Upper lobe of right lung (tissue), 1 donor: ENCODE measurements at places on chromosomes 12 and 14. TPM values are rescaled to one million over a fixed set of nuclear protein-coding genes. Genes with fewer than 3 reads are reported as not detected.

OAS3 gene
- total RNA-seq = 47.4 TPM

GRCh38 chr12:15861404-15861803 is 20.8 kb upstream of the STRAP start:
- no peak for DNase-seq

PPP1R36 gene
- 0.46 TPM for total RNA-seq

- DNase-seq = no peak
Observed at GRCh38 chr14:51547260-51547659, 104.5 kb upstream of the FRMD6 start.

PMCH gene
- total RNA-seq = not detected

ALG10B gene
- total RNA-seq = 9.6 TPM

DNA sequence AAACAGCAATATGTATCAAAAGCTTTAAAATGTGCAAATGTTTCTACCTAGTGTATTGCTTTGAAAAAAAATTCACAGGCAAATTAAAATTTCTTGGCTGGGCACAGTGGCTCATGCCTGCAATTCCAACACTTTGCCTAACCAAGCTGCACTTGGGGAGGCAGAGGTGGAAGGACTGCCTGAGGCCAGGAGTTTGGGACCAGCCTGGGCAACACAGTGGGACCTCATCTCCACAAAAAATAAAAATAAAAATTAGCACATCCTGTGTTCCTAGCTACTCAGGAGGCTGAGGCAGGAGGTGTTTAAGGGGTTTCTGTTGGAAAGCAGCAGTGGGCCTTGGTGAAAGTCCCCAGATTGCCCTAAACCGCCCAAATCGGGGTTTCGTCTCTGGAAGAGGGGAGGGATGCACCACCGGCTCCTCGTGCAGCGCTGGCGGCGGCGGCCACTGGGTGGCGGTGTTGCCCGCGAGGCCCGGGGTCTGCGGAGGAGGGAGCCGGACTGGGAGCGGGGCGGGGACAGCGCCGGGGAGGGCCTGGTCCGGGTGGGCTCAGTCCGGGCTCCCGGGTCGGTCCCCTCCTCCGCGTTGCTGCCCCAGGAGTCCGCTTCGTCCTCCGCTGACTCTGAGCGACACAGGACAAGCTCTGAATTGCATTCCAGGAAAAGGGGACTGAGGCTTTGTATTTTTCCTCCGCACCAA is 265.6 kb downstream of the AACS start:
- DNase-seq = peak; percentile 80

- peak; percentile 93 for DNase-seq
Observed at GRCh38 chr14:68824517-68825347, 31.9 kb upstream of the ZFP36L1 start.

GRCh38 chr14:94473666-94474410 is 2.2 kb downstream of the SERPINA9 start:
- DNase-seq = no peak

- DNase-seq = no peak
Observed at GRCh38 chr12:47276621-47277309, 197.0 kb upstream of the AMIGO2 start.

DNA sequence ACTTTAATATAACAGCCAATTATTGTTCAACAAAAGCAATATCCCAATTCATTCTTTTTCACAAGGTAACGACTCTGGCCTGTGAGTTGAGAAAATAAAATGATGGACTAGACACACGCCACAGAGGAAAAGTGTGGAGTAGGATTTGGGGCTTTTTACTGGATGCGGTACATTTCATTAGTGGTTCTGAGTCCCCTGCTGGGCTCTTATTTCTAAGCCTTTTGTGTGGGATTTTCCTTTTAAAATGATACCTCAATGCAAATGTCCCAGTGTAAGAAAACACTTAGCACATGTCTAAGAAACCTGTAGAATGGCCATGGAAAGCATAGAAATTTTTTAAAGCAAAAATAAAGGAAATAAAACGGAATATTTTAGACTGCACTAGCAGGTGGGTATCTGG is 73.4 kb downstream of the C12orf42 start:
- no peak for DNase-seq

GLT1D1 gene
- 3.5 TPM for total RNA-seq

MANSC1 gene
- 26.4 TPM for total RNA-seq

GRCh38 chr14:22926316-22926715 is 2.9 kb downstream of the PRMT5 start:
- no peak for DNase-seq

NKX2-1 gene
- 177 TPM for total RNA-seq

DNA sequence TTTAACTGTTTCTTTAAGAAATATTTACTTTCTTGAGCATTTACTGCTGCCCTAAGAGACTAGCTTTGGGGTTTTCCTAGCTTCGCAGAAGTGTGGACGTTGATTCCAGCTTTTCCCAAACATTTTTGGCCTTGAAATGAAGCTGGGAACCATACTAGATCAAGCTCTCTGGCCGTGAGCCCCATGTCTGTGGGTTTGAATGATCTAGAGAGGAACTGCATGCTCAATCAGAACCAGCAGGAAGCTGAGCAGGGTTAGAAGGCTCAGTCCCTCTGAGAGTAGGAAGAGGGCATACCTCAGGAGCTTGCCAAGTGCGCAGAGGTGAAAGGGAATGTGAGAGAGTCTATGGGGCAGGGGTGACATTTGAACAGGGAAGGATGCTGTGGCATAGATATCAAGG is 292.1 kb downstream of the CACNA1C start:
- DNase-seq = no peak

DNA sequence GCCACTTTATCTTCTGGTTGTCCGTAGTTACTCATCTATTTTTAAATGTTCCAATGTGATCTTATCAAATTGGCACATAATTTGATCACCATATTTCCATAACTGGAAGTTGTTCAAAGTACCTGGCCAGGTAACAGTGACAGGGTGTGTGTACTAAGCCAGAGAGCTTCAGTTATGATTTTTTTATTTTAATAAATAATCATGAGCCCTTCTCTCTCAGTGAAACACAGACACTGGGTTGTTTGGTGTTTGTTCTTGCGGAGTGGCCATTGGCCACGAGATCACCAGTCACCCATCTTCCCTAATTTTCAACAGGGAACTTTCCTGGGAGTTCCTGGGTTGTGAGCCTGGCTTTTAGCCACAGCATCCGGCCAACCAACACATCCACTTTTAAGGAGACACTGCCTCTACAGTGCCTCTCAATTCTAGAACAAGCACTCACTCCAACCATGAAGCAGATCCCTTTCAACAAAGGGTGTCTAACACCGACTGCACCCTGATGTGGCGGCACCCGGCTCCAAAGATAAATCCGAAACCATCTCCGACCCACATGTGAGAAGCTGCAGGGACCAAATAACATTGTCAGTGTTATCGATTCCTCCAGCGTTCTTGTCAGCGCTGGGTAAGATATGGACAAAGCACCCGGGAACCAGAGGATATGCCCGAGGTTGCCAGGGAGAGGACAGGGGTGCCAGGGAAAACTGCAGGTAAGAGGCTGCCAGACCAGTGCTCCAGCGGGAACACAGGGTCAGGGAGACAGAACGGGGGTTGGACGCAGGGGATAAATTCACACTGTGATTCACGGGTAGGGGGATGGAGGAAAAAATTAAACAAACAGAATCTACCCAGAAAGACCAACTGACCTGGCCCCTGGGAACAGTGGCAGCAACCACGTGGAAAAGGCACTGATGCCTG is 49.9 kb downstream of the FOXN3 start:
- no peak for DNase-seq

GRCh38 chr12:128745772-128746689 is 77.7 kb downstream of the SLC15A4 start:
- DNase-seq = no peak

DNA sequence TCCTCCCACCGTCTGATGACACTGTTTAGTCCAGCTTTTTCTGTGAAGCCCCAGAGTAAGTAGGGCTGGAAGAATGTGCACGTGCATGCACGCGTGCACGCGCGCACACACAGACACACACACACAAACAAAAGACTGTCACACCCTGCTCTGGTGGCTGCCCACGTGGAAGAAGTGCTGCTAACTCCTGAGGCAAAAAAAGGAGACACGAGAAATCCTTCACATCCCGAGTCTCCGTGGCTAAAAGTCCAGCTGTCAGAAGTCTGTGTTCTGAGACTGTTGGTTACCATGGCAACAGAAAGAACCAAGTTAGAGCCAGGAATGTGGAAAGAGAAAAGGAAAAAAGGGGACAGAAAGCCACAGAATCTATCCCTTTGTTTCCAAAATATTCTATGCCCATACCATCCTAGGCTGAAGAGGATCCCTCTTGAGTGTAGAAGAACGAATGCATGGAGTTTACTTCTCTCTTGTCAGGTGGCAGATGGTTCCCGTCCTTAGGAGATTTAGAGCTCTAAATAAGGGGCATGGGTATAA is 1.6 kb upstream of the C12orf71 start:
- no peak for DNase-seq

DNA sequence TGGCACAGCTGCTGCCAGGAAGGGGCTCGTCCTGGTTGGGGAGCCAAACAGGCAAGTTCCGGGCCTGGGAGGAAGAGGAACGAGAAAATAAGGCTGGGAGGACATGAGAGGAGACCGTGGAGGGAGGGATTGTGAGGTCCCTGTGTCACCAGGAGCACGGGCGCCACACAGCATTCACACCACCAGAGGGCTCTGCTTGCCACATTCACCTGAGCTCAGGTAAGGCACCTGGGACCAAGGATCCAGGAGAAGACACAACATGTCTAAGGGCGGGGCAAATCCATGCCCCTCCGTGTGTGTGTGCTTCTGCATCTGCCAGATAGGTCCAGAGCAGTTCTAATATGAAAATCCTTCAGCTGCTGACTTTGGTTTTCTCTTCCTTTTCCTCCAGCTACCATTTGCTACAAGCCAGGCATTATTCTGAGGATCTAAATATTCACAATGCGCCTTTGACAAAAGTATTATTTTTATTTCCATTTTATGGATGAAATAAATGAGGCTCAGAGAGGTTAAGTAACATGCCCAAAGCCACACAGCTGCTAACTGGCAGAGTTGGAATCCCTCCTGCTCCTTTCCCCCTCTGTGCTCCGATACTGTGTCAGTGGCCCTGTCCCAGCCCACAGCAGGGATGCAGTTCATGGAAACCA is 14.6 kb downstream of the RAPGEF3 start:
- DNase-seq = peak; percentile 81

GRCh38 chr14:103445806-103446205 is 60.6 kb downstream of the MARK3 start:
- no peak for DNase-seq

KCNJ8 gene
- 20.9 TPM for total RNA-seq
